ENCODE measurements at places on chromosomes 11 and 22.
A peak's percentile ranks its signal among the peaks of the same experiment; 100 is the strongest.

- no peak for DNase-seq
Measured at GRCh38 chr11:27489092-27489491, 16.5 kb upstream of the LGR4 start.

DNA sequence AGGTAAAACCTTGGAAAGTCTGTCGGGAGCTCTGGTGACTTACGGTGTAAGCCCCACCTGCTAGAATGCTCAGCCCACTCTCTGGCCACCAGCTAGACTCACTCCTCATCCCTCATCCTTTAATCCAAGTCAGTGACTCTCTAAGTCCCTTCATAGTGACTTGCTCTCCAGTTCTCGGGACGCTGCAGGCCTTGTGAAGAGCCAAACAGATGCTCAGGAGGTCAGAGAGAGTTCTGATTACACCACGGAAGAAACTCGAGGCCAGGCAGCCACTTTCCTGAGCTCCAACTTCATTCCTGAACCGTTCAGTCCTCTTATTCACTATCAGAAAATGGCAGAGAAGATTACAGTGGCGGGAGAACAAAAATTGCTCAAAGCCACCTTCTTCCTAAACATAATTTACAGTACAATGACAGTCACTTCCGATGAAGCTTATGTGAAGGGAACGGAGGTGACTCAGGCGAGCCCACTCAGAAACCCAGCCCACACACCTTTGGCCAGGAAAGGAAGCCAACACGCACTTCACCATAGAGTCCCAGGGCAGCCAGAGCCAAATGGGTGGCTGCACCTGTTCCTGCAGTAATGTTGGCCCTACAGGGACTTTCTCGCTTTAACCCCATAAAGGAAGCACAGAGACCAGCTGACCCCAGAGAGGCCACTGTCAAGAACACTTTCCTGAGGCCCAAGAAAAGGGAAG, 100.4 kb downstream of the GALNT18 start:
- no peak for DNase-seq

DNA sequence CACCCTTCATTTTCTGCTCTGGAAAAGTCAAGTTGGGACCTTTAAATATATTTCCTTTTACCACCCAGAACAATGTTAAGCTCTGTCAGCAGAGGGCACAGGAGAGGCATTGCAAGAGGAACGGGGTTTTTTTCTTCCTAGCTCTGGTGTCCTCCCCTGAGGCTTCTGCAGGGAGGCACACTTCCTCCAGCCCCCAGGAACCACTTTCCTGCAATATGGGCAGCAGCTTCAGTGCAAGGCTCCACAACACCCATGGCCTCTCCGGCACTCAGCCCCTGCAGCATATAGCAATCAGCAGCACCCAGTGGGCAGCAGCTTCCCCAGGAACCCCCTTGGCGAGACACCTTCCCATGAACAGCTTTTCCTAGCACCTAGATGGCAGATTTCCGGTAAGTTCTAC, 101.4 kb downstream of the SYT9 start:
- DNase-seq, result no peak

GRCh38 chr11:118312328-118312727, 7.8 kb downstream of the CD3E start:
- no peak for DNase-seq

DNA sequence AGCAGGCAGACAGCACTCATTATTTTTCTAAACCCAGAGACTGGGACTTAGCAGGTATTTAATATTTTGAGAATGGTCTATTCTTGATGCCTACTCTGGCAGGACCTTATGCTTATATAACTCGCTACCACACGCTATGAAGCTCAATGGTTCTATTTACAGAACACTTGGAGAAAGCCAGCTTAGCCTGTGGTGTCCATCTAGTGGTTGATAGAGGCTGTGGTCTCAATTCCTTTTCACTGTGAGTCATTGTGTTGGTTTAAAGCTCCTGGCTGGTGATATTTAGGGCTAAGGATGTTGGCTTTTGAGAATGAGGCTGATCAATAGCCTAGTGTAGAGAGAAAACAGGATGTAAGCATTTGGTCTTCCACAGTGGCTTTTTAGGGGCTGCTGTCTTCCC, 206.4 kb downstream of the DBX1 start:
- no peak for DNase-seq

DNA sequence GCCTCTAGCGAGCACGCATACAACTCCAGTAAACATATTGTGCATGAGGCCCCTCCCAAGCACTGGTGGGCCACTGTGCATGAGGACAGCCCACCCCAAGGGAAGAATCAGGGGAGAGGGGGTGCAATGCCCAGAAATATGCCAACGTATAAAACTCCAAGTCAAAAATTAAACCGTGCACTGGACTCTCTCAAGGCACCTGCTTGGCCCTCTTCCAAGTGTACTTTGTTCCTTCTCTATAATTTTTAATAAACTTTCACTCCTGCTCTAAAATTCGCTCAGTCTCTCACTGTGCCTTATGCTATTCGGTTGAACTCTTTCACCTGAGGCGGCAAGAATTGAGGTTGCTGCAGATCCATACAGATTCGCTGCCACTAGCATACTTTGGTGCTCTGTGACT, 465.3 kb upstream of the TENM4 start:
- DNase-seq, result no peak

DNA sequence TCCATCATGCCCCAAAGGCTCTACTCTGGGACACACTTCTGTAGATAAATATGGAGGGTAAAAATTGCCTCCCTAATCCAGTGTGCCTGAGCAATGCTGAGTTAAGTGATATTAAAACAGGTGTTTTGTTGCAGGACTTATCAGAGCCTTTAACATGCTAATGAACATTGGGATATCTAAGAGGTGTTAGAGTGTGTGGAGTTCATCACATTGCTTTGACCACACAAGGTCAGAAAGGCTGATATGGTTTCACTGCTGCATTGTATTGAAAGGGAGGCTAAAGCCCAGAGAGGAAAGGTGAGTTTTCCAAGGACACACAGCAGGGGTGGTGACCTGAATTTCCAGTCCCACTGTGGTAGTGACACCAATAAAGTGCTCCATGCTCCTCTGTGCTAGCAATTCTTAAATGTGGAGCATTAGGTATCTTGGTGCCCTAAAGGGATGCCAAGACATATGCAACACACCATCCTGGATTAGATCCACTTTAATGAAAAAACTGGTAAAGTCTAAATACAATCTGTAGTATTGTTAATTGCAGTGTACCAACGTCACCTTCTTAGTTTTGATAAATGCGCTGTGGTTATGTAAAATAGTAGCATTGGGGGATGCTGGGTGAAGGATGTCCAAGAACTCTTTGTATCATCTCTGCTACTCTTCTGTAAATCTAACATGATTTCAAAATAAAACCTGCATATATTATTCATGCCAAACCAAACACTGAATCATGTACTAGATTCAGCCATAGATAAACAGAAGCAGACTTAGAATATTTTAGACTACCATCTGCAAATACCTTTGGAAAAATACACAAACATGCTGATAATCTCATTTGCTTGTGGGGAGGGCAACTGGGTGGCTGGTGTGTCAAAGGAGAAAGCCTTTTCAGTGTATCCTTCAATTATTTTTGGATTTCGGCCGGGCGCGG, 45.8 kb downstream of the MIAT start:
- no peak for DNase-seq

- no peak for DNase-seq
Measured at GRCh38 chr11:11588243-11588642, 33.6 kb downstream of the GALNT18 start.

DNA sequence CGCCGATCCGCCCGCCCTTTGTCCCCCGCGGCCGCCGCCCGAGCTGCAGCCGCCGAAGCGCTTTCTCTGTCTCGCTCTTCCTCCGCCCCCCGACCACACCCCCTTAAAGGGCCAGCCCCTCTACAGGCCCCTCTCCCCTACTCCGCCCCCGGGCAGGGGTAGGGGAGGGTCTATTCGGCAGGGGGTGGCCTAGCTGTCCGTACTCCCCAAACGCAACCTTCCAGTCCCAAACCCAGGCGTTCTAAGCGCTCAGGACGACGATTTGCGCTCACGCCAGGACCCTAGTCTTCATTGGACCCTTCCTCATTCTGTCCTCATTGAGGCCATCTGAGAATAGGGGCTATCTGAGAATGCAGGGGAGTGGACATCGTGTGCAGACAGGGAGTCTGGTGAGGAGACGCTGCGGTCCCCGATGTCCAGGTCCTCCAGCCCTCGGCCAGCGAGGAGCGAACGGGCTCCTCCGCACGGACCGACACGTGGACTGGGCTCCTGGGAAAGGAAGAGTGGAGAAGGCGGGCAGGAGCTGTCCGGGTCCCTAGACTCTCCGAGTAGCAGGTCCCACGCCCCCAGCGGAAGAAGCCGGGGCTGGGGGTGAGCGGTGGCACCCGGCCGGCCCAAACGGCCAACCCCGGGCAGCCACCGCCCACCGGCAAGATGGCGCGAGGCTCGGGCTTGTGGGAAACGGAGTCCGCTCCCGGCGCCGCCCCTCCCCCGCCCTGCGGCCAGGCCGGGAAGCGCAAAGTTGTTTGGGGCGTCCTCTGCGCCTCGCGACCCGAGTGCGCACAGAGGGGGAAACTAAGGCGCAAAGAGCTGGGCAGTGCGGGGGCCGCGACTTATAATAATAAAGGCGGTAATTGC, at the start of gene PPP1R14B:
PPP1R14B (minus strand) TSS at position 73 of the 858 bp plus-strand sequence. CDS start 270 bp downstream, outside the sequence.
- DNase-seq, result peak; percentile 72

DNA sequence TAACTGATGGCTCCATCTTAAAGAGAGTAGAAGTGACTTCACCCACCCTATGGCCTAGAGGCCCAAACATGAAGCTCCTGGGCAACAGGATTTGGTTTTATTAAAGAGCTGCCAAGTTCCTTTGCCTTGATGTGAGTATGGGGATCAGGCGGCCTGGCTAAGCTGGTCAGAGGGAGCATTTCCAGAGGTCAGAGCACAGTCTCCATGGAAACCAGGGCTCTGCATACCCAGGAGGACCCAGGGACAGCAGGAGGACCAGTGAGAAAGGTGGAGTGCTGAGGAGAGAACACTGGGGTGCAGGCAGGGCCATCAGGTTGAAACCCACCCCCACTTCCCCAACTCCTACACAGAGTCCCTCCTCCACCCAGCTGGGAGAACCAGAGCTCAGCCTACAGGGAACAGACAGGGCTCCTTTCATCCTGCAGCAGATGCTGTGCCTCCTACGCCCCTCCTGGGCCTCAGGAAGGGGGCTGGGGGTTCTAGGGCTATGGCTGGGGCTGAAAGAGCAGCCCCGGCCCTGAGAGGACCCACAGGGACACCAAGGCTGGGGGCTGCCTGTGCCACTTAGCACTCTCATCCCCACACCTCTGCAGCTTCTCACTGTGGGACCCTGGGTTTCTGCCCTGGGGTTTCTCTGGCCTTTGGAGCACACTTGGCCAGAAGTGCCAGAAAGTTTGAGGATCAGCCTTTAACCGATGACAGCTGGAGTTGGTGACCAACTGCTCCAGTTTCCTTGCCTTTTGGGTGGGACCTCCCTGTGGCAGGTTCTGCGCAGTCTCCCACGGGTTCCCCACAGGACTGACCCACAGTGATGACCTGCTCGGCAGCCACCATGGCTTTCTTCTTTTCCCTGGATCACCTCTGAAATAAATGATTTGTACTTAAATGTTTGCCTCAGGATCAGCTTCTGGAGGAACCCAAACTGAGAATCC, 13.8 kb upstream of the P2RY6 start:
- DNase-seq, result no peak

DNA sequence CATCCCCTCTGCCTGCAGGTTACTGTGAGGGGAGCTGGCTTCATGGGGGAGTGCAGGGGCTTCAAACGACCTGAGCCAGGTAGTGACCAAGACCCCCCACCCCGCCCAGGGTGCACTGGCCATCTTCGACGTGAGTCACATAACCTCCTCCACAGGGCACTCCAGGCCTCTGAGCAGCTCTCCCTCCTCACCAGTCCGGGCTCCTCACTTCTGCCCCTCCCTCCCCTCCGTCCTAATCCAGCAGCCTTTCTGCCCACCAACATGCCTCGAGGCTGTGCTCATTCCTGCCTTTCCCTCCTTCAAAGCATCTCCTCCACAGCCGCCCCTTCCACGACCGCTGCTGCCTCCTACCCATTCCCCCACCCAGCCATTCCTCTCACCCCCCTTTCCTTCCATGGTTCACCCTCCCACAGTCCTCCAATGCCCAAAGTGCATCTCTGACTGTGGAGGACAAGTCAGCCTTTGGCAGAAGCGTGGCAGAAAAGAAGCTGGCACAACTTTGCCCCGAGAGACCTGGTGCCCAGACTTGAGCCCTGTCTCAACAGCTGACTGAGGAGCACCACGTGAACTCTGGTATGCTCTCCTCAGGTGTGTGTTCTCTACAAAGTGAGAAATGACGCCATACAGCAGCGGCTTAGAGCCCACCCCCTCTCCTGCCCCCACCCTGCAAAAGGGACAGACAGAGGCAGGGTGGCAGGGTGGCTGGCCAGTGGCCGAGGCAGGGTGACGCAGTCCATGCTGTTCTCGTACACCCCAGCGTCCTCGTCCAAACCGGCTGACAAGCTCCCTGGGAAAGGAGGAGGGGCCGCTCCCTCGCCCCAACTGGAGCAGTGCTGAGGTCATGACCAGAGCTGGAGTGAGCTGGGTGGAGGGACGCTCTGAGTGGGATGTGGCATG, 30.4 kb downstream of the OPCML start:
- no peak for DNase-seq

- no peak for DNase-seq
Measured at GRCh38 chr11:44607987-44608386, 42.5 kb downstream of the CD82 start.

GRCh38 chr11:10506008-10506370, 35.0 kb downstream of the RNF141 start:
- DNase-seq, result no peak

DNA sequence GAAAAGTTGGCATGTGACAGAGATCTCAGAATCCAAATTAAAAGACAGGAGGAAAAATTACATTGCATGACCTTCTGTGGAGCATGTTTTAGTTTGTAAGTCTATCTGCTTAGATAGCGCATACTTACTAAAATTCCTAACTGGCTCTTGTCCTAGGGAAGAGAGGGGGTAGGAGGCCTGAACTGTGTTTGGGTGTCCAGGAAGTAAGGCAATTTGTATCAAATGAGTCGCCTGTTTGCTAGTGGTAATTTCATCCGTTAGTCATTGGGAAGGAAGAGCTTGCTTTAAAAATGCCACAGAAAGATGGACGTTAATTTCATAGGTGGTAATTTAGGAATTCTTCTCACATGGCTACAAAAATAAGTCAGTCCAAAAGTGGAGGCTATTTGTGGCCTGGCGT, 18.5 kb downstream of the GRK3 start:
- DNase-seq, result no peak

- no peak for DNase-seq
Measured at GRCh38 chr11:92751594-92751993, 217.9 kb upstream of the MTNR1B start.

DNA sequence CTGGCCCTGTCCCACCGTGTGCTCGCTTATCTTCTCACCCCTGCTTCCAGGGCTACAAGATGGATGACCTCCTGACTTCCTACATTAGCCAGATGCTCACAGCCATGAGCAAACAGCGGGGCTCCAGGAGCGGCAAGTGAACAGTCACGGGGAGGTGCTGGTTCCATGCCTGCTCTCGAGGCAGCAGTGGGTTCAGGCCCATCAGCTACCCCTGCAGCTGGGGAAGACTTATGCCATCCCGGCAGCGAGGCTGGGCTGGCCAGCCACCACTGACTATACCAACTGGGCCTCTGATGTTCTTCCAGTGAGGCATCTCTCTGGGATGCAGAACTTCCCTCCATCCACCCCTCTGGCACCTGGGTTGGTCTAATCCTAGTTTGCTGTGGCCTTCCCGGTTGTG, 86.5 kb downstream of the MYO7A start:
- no peak for DNase-seq
